ENCODE measurements at places on chromosomes 3 and 15. TPM values are rescaled to one million over a fixed set of nuclear protein-coding genes. Genes with fewer than 3 reads are reported as not detected.

GRCh38 chr15:73755481-73755880 is 2.3 kb upstream of the INSYN1 start:
- no peaks in the 10 kb centered on the region for H3K4me1 ChIP-seq
- H3K4me3 ChIP-seq = no peak overlapping the region
- no peak overlapping the region for H3K27ac ChIP-seq
- no peaks in the 10 kb centered on the region for H3K36me3 ChIP-seq

DNA sequence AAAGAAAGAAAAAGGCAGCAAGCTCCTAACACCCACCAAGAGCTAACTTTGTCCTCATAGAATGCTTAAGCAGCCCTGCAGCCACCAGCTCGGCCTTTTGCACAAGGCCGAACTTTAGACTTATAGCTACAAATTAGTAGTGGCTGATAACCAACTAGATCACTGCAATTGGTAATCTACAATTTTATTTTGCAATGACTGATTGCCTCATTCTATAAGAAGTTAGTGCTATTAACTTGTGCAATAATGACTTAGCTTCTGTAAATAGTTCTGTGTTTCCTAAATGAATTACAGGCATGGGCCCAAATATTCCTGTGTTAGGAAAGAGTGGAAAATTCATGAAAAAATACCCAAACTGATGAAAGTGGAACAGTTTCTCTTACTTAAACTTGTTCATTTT is 284.8 kb upstream of the CFAP20DC start:
- DNase-seq = no peak
- no peaks in the 10 kb centered on the region for H3K4me1 ChIP-seq
- no peaks in the 10 kb centered on the region for H3K36me3 ChIP-seq
- H3K27ac ChIP-seq = no peak overlapping the region
- no peaks in the 10 kb centered on the region for H3K27me3 ChIP-seq

DNA sequence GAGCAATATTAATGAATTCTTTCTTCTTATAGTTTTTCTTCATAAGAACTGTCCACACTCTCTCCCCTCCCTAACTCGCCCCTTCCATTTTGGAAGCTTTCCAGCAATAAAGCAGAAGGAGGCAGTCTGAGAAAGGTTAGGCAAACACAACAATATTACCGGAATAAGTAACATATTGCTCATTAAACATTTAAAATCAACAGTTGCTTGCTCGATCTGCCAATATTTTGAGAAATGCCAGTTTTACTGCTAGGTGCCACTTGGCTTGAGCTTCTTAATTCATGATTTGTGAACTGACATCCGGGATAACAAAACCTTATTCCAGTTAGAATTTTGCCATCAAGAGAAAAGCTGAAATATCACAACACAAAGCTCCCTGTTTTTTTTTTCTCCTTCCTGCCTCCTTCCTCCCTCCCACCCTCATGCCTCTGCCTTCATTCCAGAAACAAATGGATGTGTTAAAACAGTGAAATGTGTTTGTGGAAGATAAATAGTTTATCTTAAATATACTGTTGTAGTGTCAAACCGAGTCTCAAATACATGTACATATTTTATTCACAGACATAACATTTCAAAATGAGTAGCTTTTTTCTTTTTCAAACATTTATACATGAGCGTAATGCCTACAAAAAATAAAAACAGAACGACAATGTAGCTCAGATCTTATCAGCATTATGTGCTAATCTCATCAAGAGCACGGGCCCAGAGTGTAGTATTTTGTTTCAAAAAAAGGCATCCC is 253.7 kb downstream of the GAP43 start:
- peak overlapping the region; percentile 1 for H3K27ac ChIP-seq
- H3K36me3 ChIP-seq = no peaks in the 10 kb centered on the region
- DNase-seq = no peak
- H3K27me3 ChIP-seq = no peaks in the 10 kb centered on the region
- no peaks in the 10 kb centered on the region for H3K4me1 ChIP-seq

DNA sequence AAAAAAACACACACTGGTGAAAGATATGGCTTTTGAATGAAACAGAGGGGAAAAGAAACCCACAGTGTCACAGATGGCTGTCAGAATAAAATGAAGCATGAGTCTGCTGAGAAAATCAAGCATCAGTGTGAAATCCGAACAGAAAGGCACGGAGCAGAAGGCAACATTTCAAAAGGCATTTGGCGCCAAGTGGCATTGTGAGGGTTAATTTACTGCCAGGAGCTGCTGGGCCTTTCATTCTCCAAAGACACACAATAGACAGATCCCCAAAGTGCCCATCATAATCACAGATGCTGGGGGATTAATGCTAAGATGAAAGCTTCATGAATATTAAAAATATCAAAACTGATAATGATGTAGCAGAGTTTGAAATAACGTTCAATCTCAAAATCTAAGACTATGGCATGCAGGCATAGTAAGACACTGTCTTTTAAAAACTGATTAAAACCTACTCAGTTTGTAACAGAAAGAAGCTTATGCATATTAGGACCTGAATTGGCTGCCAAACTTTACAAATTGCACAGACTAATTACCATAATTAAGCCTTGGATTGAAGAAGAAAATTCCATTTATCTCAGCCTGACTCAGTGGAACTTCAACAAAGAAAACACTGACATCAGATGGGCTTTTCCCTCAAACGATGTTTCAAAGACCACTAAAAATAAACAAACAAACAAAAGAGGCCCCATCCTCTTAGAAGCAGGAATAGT is 589.2 kb downstream of the ROBO1 start:
- DNase-seq = no peak
- H3K27me3 ChIP-seq = no peaks in the 10 kb centered on the region
- H3K4me1 ChIP-seq = no peaks in the 10 kb centered on the region
- H3K36me3 ChIP-seq = no peaks in the 10 kb centered on the region
- no peak overlapping the region for H3K4me3 ChIP-seq

DNA sequence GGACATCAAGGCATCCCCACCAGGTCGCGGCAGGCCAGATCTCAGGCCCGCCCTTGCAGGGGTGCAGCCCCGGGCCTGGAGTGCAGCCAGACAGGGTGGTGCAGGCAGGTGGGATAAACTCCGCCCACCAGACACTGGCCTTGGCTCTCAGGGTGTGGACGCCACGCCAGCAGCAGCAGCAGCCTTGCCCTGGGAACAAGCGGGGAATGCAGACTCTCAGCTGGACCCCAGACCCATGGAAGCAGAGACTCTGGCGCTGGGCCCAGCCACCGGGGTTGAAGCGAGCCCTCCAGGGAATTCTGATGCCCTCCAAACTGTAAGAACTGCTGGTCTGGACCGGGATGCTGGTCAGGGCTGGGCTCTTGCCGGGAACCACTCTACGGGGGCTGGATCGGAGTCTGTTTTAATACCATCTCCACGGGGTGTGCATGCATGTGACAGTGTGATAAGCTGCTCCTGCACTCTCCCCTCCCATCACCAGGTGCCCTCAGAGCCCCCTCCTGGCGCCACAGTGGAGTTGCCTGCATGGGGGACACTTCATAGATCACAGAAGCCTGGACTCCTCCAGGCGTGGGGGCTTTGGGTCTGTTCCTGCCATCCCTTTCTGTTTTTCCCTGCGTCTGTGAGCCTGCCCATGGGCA is 142.7 kb downstream of the NSMCE3 start:
- H3K27ac ChIP-seq = no peak overlapping the region
- no peaks in the 10 kb centered on the region for H3K36me3 ChIP-seq
- no peak overlapping the region for H3K4me3 ChIP-seq
- H3K4me1 ChIP-seq = no peaks in the 10 kb centered on the region
- H3K27me3 ChIP-seq = no peaks in the 10 kb centered on the region

DNA sequence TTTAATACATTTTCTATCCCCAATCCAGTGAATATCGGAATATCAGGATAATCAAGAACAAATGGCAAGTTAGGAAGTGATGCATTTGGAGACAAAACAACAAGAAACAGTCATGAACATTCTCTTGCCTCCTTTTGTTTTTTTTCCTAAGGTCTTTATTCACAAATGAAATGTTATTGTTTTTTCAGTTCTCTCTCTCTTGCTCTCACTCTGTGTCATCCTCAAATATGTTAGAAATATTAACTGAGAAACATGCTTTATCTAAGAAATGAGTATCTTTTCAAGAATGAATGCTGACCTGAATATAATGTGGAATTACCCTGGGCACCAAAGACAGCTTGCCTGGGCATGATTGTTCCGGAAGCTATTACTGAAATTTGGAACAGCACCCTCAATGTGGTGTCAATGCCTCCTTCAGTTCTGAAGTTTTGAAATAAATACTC is 51.3 kb downstream of the RBMS3 start:
- H3K27me3 ChIP-seq = no peaks in the 10 kb centered on the region
- H3K4me1 ChIP-seq = no peaks in the 10 kb centered on the region
- H3K36me3 ChIP-seq = no peaks in the 10 kb centered on the region
- no peak for DNase-seq
- H3K4me3 ChIP-seq = no peak overlapping the region
- H3K27ac ChIP-seq = peak overlapping the region; percentile 39

GRCh38 chr3:3636815-3637214 is 162.4 kb upstream of the LRRN1 start:
- no peaks in the 10 kb centered on the region for H3K36me3 ChIP-seq
- DNase-seq = no peak
- H3K4me1 ChIP-seq = no peaks in the 10 kb centered on the region
- H3K27ac ChIP-seq = no peak overlapping the region

GRCh38 chr3:147941969-147942368 is 532.8 kb downstream of the ZIC1 start:
- no peak for DNase-seq
- H3K4me1 ChIP-seq = no peaks in the 10 kb centered on the region
- no peaks in the 10 kb centered on the region for H3K27me3 ChIP-seq
- H3K27ac ChIP-seq = no peak overlapping the region
- no peak overlapping the region for H3K4me3 ChIP-seq
- no peaks in the 10 kb centered on the region for H3K36me3 ChIP-seq

DNA sequence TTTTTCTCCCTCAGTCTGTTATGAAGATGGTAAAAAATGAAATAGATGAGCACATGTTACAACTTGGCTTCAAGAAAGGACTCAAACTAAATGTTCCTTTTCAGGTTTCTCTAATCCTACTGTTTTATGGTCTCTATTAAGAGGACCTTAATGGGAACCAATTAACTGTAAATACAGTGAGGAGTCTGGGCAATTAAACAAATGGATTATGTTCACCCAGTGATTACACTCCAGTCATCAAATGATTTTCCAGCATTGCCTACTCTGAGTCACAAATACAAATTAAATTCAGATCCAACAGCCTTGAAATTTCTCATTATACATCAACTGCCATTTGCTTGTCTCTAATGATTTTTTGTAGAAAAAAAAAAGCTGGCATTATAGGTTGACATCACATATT is 129.2 kb downstream of the NEK10 start:
- H3K36me3 ChIP-seq = no peaks in the 10 kb centered on the region
- H3K4me3 ChIP-seq = no peak overlapping the region
- no peaks in the 10 kb centered on the region for H3K27me3 ChIP-seq
- no peak overlapping the region for H3K27ac ChIP-seq
- H3K4me1 ChIP-seq = no peaks in the 10 kb centered on the region

DNA sequence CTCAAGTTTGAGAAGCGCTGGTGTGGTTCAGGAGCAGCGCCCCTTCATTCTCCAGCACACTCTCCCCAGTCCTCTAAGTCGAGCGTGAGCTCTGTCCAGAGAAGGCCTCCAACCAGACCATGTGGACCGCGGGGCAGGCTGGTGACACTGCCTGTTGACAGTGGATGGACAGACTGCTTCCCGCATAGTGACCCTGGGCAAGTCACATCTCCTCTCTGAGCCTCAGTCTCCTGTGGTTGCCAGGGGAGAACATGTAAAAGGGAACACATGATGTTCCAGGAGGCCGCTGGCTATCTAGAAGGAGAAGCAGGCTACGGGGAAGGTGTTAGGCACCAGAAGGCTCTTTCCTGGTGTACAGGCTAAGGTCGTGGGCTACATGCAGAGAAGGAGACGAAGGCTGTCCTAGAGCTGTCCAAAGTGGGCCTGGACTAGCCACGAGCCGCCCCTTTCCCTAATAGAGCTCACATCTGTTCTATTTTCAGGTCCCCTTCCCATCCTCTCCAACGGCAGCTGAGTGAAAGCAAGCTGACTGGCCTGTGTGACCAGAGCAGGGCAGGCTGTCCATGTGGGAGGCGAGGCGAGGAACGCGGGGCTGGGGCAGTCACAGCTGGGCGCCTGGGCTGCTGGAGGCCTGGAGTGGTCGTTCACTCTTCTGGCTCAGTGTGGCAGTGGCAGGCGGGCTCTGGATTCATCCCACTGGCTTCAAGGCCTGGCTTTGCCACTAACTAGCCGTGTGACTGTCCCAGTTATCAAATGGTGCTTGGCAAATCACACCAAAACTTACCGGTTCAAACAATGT is 11.1 kb downstream of the ISG20 start:
- H3K4me1 ChIP-seq = no peaks in the 10 kb centered on the region
- H3K27ac ChIP-seq = no peak overlapping the region
- DNase-seq = peak; percentile 13
- no peaks in the 10 kb centered on the region for H3K36me3 ChIP-seq

- no peaks in the 10 kb centered on the region for H3K27me3 ChIP-seq
- H3K27ac ChIP-seq = no peak overlapping the region
- no peak for DNase-seq
- no peaks in the 10 kb centered on the region for H3K4me1 ChIP-seq
- no peak overlapping the region for H3K4me3 ChIP-seq
- no peaks in the 10 kb centered on the region for H3K36me3 ChIP-seq
Observed at GRCh38 chr3:126773167-126773566, 69.1 kb downstream of the CHCHD6 start.

GRCh38 chr15:76837474-76837873 is 67.7 kb downstream of the SCAPER start:
- DNase-seq = no peak
- no peaks in the 10 kb centered on the region for H3K36me3 ChIP-seq
- no peak overlapping the region for H3K4me3 ChIP-seq
- H3K27ac ChIP-seq = no peak overlapping the region

DNA sequence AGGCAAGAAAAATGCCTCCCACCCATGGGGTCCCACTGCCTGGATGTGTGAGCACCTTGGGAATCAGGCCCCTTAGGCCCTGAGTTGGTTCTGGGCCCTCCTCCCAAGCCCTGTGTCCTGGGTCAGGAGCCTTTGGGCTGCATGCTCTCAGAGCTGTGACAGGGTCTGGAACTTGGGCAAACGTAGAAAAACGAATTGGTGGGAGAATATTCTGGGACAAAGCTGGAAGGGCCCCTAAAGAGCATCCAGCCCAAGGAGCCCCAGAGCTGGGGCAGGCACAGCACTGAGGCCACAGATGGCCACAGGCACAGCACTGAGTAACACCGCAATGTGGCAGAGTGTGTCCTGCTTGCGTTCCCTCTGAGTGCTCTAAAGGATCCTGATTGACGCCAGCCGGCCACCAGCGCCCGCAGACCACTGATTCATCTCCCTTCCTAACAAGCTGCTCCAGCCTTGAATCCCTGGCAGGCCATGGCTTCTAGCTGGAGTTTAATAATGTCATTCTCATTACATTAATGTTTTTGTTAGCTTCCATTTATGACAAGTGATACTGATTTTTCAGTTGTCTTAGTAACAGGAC is 18.6 kb upstream of the SEC13 start:
- no peaks in the 10 kb centered on the region for H3K27me3 ChIP-seq
- no peaks in the 10 kb centered on the region for H3K36me3 ChIP-seq
- H3K4me3 ChIP-seq = no peak overlapping the region
- DNase-seq = no peak
- no peak overlapping the region for H3K27ac ChIP-seq
- no peaks in the 10 kb centered on the region for H3K4me1 ChIP-seq

GRCh38 chr3:59320080-59320479 is 270.3 kb upstream of the CFAP20DC start:
- H3K4me1 ChIP-seq = no peaks in the 10 kb centered on the region
- no peaks in the 10 kb centered on the region for H3K27me3 ChIP-seq
- H3K4me3 ChIP-seq = no peak overlapping the region

LRTM1 gene
- total RNA-seq = not detected

GATM gene
- 23.5 TPM for total RNA-seq

AMIGO3 gene
- total RNA-seq = not detected

CDHR4 gene
- total RNA-seq = not detected

GRAMD2A gene
- not detected for total RNA-seq

MYO5C gene
- total RNA-seq = 36.9 TPM

Measured in uterus (tissue), 4 donors.